Hematopoietic multipotent progenitor cell treated with erythropoietin and hydrocortisone succinate and interleukin-3 and kit ligand, for 4 days (in vitro differentiated cells): ENCODE measurements at places on chromosomes 11 and 22.
A peak's percentile ranks its signal among the peaks of the same experiment; 100 is the strongest.

- DNase-seq, result no peak
Observed at GRCh38 chr22:20654343-20655208, 119.3 kb upstream of the SERPIND1 start.

GRCh38 chr11:33652930-33653329, 47.7 kb downstream of the C11orf91 start:
- no peak for DNase-seq

GRCh38 chr11:81421251-81421860, 1312.3 kb downstream of the FAM181B start:
- no peak for DNase-seq

- DNase-seq, result no peak
Observed at GRCh38 chr11:72950685-72951084, 136.5 kb downstream of the ATG16L2 start.

- DNase-seq, result peak; percentile 36
Observed at GRCh38 chr11:85746670-85747069, 60.7 kb upstream of the CCDC89 start.
